ENCODE measurements at places on chromosomes 6 and 20.

GRCh38 chr6:11702500-11703130, 76.0 kb downstream of the ADTRP start:
- no peak for DNase-seq

- DNase-seq: no peak
Observed at GRCh38 chr20:61886721-61887595, 178.7 kb downstream of the TAF4 start.

- DNase-seq: no peak
Observed at GRCh38 chr6:165439928-165440554, 130.6 kb upstream of the C6orf118 start.

GRCh38 chr6:138406443-138406842, 2.4 kb downstream of the HEBP2 start:
- DNase-seq: no peak

DNA sequence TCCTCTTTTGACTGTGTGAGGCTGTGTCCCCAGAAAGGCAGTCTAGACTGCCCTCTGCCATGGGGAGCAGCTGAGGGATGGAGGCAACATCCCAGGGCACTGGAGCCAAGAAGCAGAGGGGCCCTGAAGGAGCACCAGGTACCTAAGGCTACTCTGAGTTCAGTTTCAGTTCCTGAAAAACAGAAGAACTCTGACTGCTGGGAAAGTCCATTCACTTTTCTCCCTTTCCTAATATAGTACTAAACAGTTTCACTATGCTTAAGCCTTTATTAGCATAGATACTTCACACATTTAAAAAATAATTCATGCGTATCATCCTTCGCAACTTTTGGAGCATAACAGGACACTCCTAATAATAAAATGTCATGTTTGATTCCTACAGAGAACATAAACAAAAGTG, 130.0 kb downstream of the FOXC1 start:
- no peak for DNase-seq

- no peak for DNase-seq
Observed at GRCh38 chr6:37514837-37515236, 15.1 kb upstream of the CCDC167 start.

DNA sequence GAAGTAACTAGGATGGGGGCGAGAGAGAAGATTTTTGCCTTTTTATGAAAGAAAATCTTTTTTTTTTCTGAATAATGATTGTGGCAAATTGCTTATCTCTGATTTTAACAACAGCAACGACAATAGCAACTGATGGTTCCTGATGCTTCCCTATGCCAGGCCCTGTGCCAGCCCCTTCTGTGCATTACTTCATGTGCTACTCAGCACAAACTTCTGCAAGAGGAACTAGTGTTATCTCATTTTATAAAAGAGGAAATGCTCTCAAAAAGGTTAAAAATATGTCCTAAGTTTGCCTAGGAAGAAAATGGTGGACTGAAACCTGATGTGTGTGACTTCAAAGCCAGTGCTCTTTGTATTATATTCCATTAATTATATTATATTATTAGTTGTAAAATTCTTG, 74.0 kb upstream of the RALGAPA2 start:
- no peak for DNase-seq

- DNase-seq: peak; percentile 53
Observed at GRCh38 chr6:501891-502601, 110.5 kb downstream of the IRF4 start.

GRCh38 chr6:80468398-80468797, 361.9 kb downstream of the BCKDHB start:
- DNase-seq: no peak

DNA sequence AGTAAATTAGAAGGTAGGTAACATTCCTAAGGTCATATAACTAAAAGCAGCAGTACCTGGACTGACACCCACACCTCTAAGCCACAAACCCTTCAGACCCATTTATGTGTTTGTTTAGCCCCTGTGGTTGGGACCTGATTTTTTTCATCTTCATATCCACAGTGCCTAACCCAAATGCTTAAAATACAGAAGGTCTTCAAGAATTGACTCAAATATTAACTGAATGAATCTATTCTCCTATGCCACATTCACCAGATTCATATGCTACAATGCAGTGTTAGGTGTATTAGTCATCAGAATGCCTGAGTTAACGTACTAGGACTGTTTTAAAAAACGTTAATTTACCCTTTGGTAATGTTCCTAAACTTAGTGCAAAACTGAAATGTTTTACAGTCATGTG, 124.8 kb downstream of the AHI1 start:
- DNase-seq: no peak

DNA sequence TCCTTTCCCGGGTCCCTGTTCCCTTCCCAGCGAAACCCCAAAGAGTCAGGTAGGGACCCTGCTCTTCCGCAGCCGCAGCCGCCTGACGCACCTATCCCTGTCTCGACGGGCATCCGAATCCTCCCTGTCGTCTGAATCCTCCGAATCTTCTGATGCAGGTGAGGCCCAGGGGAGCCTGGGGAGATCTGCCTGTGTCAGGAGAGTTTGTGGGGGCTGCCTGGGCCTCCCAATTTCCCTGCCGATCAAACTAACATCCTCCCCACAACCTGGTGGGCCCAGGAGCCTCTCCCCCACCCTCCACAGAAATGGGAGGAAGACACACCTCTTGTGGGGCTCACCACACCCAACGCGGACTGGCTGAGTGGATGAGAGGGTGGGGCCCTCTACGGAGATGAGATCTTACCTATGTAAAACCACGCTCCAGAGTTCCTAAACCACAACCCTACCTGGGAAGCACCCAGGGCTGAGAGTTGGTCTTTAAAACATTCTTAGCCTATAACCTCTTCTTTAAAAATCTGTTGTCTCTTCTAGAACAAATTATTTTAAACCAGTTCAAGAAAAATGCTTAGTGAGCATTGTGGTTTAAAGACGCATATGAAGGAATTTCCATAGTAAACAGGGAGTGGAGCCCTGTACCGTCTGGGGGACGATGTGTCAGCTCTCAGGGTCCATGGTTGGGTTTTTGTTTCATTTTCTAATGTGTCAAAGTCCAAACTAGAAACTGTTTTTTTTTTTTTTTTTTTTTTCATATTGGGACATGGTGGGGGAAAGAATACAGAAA, 1.7 kb downstream of the CDC25B start:
- no peak for DNase-seq

GRCh38 chr6:8860671-8861070, 425.3 kb upstream of the SLC35B3 start:
- no peak for DNase-seq

- no peak for DNase-seq
Observed at GRCh38 chr20:5282561-5282960, 34.2 kb downstream of the PROKR2 start.

- DNase-seq: no peak
Observed at GRCh38 chr6:28658475-28659249, 133.0 kb downstream of the GPX5 start.

DNA sequence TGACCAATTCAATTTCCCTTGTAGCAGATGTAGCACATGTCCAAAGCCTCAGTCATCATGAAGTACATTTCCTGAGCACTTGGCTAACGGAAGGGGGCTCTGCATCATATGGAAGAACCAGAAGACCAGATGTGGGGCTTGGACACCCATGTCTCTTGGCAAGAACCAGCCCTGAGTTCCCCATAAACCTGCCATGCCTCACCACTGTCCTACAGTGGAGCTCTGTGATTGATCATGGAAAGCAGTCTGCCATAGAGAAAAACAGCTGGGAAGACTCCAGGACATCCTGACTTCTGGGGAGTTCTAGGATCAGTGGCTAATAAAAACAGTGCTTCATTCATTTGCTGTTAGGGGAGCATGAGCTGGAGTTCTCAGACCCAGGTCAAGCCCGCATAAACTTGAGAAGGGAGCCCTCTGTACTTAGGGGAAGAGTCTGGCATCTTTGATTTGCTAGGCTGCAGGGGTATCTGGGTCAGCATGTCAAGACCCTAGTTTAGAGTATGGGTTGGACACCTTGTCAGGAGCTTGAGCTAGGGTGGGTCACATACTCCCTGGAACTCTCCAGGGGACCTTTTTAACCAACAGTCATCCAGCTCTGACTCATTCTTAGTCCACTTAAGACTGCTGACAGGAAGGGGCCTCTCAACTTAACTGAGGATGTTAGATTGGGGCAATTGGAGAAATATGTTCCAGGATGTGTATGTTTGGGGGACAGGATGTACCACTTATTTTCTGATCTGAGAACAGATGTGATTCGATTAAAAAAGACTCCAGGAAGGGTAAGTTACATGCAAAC, 26.3 kb upstream of the TRAM2 start:
- no peak for DNase-seq

- DNase-seq: no peak
Observed at GRCh38 chr20:10646886-10647420, 26.8 kb downstream of the JAG1 start.

- no peak for DNase-seq
Observed at GRCh38 chr6:30258204-30258603, 45.0 kb upstream of the TRIM26 start.

DNA sequence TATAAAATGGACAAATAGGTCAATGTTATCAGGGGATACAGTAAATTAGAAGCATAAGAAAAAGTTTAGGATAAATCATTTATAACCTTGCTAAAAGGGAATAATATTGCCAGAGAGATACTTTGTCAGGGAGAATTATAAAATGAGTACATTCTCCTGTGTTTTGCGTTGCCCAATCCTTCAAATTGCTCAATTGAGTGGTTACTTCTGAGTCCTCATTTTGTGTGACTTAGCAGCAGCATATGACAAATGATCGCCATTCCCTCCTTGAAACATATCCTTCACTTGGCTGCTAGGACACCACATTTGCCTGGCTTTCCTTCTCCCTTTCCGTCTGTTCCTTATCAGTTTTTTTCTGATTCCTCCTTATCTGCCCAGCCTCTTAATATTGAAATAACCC, 106.7 kb upstream of the FLRT3 start:
- no peak for DNase-seq

DNA sequence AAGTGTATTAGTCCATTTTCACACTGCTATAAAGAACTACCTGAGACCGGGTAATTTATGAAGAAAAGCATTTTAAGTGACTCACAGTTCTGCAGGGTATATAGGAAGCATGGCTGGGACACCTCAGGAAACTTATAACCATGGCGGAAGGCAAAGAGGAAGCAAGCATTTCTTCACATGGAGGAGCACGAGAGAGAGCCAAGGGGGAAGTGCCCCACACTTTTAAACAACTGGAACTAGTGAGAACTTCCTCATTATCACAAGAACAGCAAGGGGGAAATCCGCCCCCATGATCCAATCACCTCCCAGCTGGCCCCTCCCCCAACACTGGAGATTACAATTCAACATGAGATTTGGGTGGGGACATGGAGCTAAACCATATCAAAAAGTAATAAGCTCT, 28.3 kb upstream of the B3GAT2 start:
- DNase-seq: no peak

- no peak for DNase-seq
Observed at GRCh38 chr6:66897576-66897975, 1190.5 kb upstream of the EYS start.

- no peak for DNase-seq
Observed at GRCh38 chr6:45047573-45047972, 280.6 kb upstream of the RUNX2 start.

- no peak for DNase-seq
Observed at GRCh38 chr6:44733126-44733525, 345.6 kb downstream of the CDC5L start.

- DNase-seq: peak; percentile 22
Observed at GRCh38 chr6:43242908-43243663, at the start of gene TTBK1. Gene TTBK1, plus strand, starts transcription at chr6:43243481. Its CDS starts 3,180 bp downstream, at chr6:43246661.

- no peak for DNase-seq
Observed at GRCh38 chr20:12598894-12599293, 409.9 kb upstream of the SPTLC3 start.

GRCh38 chr6:53924277-53924676, 129.5 kb downstream of the LRRC1 start:
- DNase-seq: no peak

DNA sequence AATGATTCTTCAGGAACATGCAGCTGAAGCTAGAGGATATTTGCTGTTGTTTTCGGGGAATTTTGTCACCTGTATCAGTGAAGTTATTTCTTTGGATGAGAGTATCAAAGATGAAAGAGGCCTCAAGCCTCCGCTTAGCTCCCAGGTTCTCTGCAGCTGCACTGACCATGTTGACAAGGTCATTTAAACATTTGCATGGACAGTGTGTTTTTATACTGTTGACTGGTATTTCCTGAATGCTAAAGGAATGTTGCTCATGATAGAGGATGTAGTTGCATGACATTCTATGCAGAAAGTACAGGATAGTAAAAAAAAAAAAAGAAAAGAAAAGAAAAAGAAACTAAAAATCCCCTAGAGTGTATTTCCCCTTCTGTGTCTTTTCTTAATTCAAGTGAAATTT, 165.6 kb upstream of the LAMP5 start:
- DNase-seq: no peak

GRCh38 chr6:56744528-56744927, 101.8 kb upstream of the DST start:
- no peak for DNase-seq

GRCh38 chr6:37851997-37852524, 32.5 kb downstream of the ZFAND3 start:
- no peak for DNase-seq

- no peak for DNase-seq
Observed at GRCh38 chr6:70221025-70221714, 81.7 kb downstream of the COL9A1 start.

- no peak for DNase-seq
Observed at GRCh38 chr6:17352302-17352701, 41.1 kb upstream of the CAP2 start.

- DNase-seq: no peak
Observed at GRCh38 chr20:47843886-47844567, 58.7 kb upstream of the SULF2 start.

GRCh38 chr6:53436526-53437303, 88.0 kb upstream of the ELOVL5 start:
- no peak for DNase-seq

GRCh38 chr20:23229989-23230388, 120.6 kb upstream of the NXT1 start:
- DNase-seq: no peak

GRCh38 chr6:117072134-117072533, 193.2 kb upstream of the VGLL2 start:
- DNase-seq: no peak

DNA sequence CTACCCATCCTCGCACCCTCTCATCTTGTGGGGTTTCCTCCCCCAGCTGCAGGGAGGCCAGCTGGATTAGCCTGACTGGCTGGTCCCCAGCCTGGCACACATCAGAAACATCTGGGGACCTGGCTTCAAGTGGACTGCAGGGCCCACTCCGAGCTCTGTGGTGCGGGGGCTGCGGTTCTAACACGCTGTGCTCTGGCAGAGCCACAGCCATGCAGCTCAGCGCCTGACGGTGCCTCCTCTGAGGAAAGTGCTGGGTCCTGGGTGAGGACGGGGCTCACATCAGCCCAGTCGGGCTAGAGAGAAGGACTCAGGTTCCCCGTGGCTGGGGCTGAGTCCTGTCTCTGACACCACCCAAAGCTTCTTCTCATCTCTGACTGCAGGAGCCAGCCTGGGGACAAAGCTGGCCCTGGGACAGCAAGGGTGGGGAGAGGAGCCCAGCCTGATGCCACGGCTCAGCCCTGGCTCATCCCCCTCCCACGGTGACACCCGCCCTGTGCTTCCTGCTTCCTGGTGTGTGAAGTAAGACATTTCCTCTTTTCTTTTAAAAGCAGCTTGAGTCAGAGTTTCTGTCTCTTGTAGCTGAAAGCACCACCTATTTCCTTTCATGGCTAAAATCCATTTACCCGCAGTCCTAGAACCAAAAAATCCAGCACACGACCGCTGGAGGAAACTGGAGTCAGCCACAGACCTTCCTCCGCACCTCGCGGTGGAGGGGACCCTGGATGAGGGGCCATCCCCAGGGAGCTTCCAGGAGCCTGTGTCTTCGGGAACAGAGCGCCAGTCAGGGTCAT, 127.4 kb upstream of the AFDN start:
- peak; percentile 45 for DNase-seq

Data from stimulated activated CD4-positive, alpha-beta T cell treated with anti-CD3 and anti-CD28 coated beads, Interleukin-1b, Interleukin-23, amount 100 ng/mL, for 4 hours (primary cell).